ENCODE measurements at places on chromosomes 11 and 22.
A peak's percentile ranks its signal among the peaks of the same experiment; 100 is the strongest.

- H3K27ac ChIP-seq = no peak overlapping the region
- peak; percentile 37 for DNase-seq
- H3K27me3 ChIP-seq = peaks cover 7% of the 10 kb centered on the region
- no peaks in the 10 kb centered on the region for H3K4me1 ChIP-seq
- no peaks in the 10 kb centered on the region for H3K36me3 ChIP-seq
- H3K4me3 ChIP-seq = no peak overlapping the region
These were observed 3.3 kb upstream of the RAG1 start for GRCh38 chr11:36564376-36565030.

DNA sequence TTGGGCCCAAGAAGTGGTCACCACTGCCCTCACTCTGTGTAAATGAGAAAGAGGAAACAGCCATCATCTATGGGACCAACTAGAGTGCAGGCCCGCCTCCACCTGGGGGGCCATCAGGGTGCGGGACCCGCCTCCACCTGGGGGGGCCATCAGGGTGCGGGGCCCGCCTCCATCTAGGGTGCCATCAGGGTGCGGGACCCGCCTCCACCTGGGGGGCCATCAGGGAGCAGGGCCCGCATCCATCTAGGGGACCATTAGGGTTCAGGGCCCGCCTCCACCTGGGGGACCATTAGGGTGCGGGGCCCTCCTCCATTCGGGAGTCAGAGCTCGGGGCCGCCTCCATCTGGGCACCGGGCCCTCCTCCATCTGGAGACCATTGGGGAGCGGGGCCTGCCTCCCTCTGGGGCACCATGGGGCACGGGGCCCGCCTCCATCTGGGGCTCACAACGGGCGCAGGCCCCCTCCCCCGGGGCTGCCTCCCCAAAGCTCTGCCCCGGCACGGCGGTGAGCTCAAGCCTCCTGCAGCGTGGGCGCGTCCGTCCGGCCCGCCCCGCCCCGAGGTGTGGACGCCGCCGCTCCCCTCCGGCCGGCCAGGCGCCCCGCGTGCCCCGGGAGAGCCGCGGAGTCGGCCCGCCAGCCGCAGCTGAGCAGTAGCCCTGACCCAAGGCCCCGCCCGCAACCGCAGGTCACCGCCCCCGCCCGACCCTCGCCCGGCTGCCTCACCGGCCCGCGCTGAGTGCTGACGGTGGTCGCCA is 512 bp downstream of the TOLLIP start:
- peak overlapping the region; percentile 83 for H3K27ac ChIP-seq
- H3K36me3 ChIP-seq = no peaks in the 10 kb centered on the region
- H3K27me3 ChIP-seq = no peaks in the 10 kb centered on the region
- H3K4me1 ChIP-seq = peaks cover 45% of the 10 kb centered on the region
- peak overlapping the region; percentile 58 for H3K4me3 ChIP-seq

- H3K27me3 ChIP-seq = peaks cover 23% of the 10 kb centered on the region
- H3K4me1 ChIP-seq = peaks cover 10% of the 10 kb centered on the region
- H3K27ac ChIP-seq = no peak within 1 kb of the TSS
- H3K4me3 ChIP-seq = no peak within 1 kb of the TSS
- H3K36me3 ChIP-seq = no peaks in the 10 kb centered on the region
- no peak for DNase-seq
These were observed at the start of gene SPTBN2 for GRCh38 chr11:66728693-66729385. TSS of gene SPTBN2 (minus strand) at chr11:66729216. CDS start at chr11:66721240, 7,976 bp downstream.

GRCh38 chr22:26568207-26568706 is 21.7 kb downstream of the TPST2 start:
- no peak for DNase-seq
- no peaks in the 10 kb centered on the region for H3K27me3 ChIP-seq
- no peak overlapping the region for H3K4me3 ChIP-seq
- H3K4me1 ChIP-seq = peaks cover 13% of the 10 kb centered on the region
- no peak overlapping the region for H3K27ac ChIP-seq
- no peaks in the 10 kb centered on the region for H3K36me3 ChIP-seq

GRCh38 chr11:100009728-100010127 is 677.4 kb upstream of the ARHGAP42 start:
- no peak overlapping the region for H3K27ac ChIP-seq
- no peaks in the 10 kb centered on the region for H3K27me3 ChIP-seq
- no peak overlapping the region for H3K4me3 ChIP-seq
- H3K4me1 ChIP-seq = no peaks in the 10 kb centered on the region

DNA sequence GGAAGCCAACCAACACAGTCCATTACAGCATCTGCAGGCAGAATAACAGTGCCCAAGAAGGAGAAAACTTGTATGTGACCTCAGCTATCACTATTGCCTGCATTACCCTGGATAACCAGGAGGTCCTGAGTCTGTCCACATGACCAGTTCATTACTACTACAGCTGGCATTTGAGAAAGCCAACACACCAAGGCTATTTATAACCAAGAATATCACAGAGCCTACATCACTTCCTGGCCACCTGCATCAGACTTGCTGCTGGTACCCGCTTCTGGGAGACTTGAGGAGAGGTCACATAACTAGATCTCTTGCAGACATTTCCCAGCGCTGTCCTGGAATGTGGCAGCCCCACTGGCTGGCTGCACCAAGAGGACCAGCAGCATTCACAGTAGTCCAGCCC is 11.1 kb upstream of the OR56B4 start:
- no peaks in the 10 kb centered on the region for H3K36me3 ChIP-seq
- H3K4me1 ChIP-seq = no peaks in the 10 kb centered on the region
- H3K27me3 ChIP-seq = no peaks in the 10 kb centered on the region

GRCh38 chr11:62984451-62984991 is at the start of gene SLC22A6:
TSS of gene SLC22A6 (minus strand) at chr11:62984967. CDS start at chr11:62984690, 277 bp downstream.
- H3K27me3 ChIP-seq = no peaks in the 10 kb centered on the region
- H3K4me1 ChIP-seq = no peaks in the 10 kb centered on the region
- no peak for DNase-seq
- no peak within 1 kb of the TSS for H3K4me3 ChIP-seq
- no peaks in the 10 kb centered on the region for H3K36me3 ChIP-seq
